ENCODE measurements at places on chromosomes 11 and 22.

DNA sequence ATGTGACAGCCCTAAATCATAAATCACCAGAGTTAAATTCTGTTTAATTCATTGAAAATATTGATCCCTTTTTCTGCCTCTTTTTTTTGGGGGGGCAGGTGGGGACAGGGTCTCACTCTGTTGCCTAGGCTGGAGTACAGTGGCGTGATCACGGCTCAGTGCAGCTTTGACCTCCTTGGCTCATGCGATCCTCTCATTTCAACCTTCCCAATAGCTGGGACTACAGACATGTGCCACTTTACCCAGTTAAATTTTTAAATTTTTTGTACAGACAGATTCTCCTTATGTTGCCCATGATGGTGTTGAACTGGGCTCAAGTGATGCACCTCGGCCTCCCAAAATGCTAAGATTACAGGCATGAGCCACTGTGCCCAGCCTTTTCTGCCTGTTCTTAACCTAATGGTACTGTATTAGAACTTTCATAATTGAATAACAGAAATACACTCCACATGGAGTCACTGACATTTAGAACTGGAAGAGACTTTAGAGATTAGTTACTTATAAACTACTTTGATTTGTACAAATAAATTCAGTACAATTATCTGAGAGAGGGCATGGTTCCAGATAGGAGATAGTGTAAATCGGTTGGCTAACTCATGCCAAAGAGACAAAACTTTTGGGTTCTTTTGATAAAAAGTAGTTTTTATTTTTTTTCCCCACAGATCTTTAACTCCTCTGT is 76.4 kb upstream of the PRODH start:
- DNase-seq = no peak

- no peak for DNase-seq
Measured at GRCh38 chr11:120061036-120061760, 76.7 kb downstream of the TRIM29 start.

DNA sequence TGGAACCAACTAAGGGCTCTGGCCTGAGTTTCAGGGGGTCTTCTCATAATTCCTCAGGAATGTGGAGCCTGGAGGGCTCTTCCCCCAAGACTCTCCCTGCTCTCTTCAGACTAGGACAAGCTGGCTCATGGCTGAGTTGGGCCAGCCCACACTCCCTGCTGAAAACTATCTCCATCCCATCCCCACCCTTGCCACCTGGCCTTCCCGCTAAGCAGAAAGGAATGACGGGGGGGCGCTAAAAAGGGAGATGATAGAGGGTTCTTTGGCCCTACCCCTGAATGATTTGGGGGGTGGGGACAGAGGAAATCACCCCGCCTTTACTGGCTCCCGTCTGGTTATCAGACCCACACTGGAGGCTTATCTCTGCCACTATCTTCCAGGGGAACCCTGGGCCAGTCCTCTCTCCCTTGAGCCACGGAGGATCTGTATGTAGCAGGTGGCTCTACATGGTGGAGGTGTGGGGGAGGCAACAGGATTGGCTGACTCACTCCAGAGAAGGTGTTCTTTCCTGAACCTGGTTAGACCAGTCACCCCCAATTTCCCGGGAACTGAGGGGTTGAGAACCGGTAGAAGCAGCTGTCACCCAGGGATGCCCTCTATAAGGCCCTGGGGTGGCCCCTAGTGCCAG is 5.7 kb downstream of the SMTN start:
- no peak for DNase-seq

GRCh38 chr11:119982517-119983239 is 155.2 kb downstream of the TRIM29 start:
- DNase-seq = no peak

DNA sequence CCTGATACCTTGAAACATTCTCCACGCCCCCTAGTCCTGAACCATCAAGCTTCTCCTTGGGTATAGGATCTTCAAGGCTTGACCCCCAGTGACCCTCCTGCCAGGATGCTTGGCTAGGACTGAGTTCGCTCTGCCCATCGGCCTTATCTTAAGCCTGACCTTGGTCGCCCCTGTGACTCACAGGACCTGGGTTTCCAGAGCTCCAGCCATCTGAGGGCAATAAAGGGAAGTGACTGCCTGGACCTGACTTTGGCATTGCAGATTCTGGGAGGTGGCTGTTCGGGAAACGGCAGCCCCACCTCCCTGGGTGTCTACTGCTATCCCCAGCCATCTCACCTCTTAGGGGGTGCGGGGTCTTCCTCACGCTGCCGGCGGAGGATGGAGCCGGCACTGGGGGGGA is 15.4 kb downstream of the CARD10 start:
- DNase-seq = no peak

DNA sequence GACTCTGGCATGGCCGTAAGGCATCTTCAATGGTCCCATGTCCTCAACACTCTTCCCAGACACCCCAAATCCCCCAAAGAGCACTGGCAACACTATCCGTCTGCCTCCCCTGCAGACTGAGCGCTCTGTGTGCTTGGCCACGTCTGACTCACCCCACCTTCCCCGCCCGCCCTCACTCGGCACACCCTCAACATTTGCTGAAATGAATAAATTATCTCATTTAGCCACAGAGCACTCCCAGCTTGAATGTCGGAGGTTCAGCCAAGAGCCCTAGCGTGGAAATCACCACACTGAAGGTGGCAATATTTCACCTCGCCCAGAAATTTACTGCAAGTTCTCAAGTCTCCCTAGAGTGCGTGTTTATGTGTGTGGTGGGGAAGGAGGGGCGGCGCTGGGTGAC is 46.6 kb upstream of the TCF20 start:
- DNase-seq = no peak

GRCh38 chr11:43250309-43250708 is 61.5 kb upstream of the API5 start:
- DNase-seq = no peak

GRCh38 chr22:37374571-37374970 is 52.7 kb downstream of the ELFN2 start:
- no peak for DNase-seq

GRCh38 chr11:134478176-134478575 is 66.1 kb upstream of the B3GAT1 start:
- no peak for DNase-seq

DNA sequence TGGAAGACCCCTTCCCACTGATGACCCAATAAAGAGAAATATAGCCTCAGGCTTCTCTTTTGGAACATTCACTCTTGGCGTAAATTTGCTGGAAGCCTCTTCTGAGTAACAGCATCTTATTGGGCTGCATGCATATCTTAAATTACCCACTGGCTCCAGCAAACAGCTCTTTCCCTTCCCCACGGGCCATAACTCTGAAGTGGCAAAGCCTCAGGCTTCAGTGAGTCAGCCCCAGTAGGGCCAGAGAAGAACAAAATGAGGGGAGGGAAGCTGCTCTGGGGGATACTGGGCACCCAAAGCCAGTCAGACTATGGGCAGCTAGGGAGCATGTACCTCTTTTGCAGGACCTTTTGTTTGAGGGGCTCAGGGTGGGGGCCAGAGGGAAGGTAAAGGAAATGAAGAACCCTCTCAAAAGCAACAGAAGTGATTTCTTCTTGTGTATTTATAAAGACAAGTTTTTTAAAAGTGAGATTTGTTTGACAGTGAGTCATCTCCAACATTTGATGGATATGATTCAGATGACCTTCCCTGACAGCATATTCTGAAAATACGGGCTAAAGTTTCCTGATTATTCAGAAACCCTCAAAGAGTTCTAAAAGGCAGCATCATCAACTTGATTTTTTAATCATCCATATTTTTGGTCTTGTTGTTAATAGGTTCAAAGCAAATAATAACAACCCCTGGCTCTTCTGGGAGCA is 203.4 kb downstream of the KIF18A start:
- DNase-seq = no peak

DNA sequence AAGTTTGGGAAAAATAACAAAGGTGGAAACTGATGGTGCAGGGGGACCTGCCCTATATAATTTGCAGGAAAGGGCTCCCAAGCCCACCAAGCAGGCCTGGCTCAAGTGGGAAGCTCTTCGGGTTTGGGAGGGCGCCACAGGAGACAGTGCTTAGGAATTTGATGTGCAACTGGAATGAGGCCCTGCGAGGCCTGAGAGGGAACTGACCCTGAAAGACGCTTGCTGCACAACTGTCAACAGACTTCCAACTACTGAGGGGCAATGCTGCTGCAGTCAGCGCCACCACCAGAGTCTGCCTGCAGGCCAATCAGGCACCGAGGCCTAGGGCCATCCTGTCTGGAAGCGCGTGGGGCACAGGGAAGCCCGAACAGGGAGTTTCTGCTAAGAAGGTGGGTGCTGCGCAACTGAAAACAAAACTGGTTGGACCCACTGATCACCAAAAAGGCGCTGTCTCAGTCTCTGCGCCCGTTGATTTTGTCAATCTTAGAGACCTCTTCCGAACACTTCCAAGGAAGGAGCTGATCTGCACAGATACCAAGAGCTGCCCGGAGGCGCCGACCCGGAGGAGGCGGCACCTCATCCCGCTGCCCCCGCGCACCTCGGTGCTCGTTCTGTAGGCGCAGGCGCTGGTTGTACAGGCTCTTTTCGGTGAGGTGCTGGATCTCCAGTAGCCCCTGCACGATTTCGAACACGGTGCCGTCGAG is 667 bp downstream of the DGCR6L start:
- DNase-seq = no peak

- no peak for DNase-seq
Measured at GRCh38 chr11:127816962-127817361, 770.4 kb downstream of the ETS1 start.

GRCh38 chr22:46001426-46002106 is 24.6 kb upstream of the WNT7B start:
- DNase-seq = no peak

GRCh38 chr11:129375751-129376657 is at the start of gene BARX2:
TSS of gene BARX2 (plus strand) at chr11:129375848. CDS start at chr11:129376036, 188 bp downstream.
- DNase-seq = no peak

GRCh38 chr22:19133561-19133960 is 2.5 kb downstream of the TSSK2 start:
- no peak for DNase-seq

- no peak for DNase-seq
Measured at GRCh38 chr22:24759765-24760164, 14.8 kb downstream of the PIWIL3 start.

- no peak for DNase-seq
Measured at GRCh38 chr11:80167766-80168165, 726.9 kb upstream of the TENM4 start.

GRCh38 chr11:47187723-47188122 is 1.5 kb upstream of the PACSIN3 start:
- no peak for DNase-seq

All from stimulated activated CD4-positive, alpha-beta T cell treated with anti-CD3 and anti-CD28 coated beads, Interleukin-1b, Interleukin-23, amount 100 ng/mL, for 1 hour (primary cell).